Uterus (tissue), 4 donors: ENCODE measurements at places on chromosomes 6 and 20.

GRCh38 chr6:131929264-131929663, 21.9 kb downstream of the CCN2 start:
- no peak overlapping the region for H3K4me3 ChIP-seq
- no peaks in the 10 kb centered on the region for H3K4me1 ChIP-seq
- no peaks in the 10 kb centered on the region for H3K27me3 ChIP-seq
- no peak overlapping the region for H3K27ac ChIP-seq
- no peak for DNase-seq

DNA sequence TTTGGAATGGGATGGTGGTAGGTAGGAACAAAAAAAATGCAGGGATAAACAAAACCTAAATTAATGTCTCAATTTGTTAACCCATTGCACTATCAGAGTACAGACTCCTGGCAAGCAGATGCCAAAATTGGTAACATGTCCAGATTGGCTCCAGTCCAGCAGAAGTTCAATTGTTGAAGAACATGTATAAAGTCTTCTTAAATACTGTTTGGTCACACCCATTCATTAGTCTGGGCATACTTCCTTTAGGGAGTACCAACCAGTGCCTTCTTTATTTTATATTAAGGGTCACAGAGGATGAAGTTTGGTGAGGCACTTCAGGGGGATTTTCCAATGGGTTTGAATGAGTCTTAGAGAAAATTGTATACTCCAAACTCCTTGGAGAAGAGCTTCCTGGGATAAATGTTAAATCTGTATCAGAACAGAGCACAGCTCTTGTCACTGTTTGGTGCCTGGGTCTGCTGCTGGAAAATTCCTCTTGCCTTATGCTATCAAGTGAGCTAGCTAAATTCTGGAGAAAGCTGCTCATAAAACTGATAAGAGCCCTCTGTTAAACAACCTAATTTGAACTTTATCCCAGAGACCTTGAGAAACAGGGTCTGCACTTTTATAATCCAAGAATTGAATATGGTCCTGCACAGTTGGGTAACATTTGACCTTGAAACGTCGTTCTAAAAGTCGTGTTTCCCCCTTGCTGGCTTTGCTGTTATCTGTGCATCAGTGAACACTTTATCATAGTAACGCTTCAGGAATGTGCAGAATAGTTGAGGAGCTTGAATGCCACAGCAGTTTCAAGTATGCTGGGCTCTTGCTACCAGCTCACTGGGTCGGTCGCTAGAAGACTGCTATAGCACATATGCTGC, 334.1 kb upstream of the CITED2 start:
- H3K4me3 ChIP-seq: no peak overlapping the region
- H3K4me1 ChIP-seq: no peaks in the 10 kb centered on the region
- DNase-seq: no peak
- peak overlapping the region; percentile 47 for H3K27ac ChIP-seq
- H3K36me3 ChIP-seq: no peaks in the 10 kb centered on the region
- no peaks in the 10 kb centered on the region for H3K27me3 ChIP-seq

DNA sequence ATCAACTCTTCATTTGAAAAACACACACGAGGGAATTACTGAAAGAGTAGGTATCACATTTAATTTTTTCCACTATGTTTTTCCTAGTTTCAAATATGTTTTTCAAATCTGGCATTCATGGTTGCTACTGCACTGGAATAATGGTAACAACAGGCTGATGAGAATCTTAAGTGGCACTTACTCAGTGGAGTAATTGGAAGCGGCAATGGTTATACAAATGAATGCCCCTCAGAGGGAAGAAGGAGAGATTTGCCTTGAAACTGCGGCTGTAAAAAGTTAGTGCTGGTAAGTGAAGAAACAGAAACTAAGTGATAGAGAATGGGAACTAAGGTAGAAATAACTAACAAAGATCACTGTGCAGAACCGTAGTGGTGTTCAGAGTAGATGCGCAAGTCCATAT, 41.0 kb upstream of the PDE7B start:
- no peak for DNase-seq
- H3K36me3 ChIP-seq: no peaks in the 10 kb centered on the region
- H3K27ac ChIP-seq: no peak overlapping the region

GRCh38 chr6:108914235-108915022, 66.2 kb downstream of the ARMC2 start:
- no peaks in the 10 kb centered on the region for H3K27me3 ChIP-seq
- no peak overlapping the region for H3K27ac ChIP-seq
- no peaks in the 10 kb centered on the region for H3K4me1 ChIP-seq
- DNase-seq: no peak
- no peak overlapping the region for H3K4me3 ChIP-seq

- H3K4me3 ChIP-seq: no peak within 1 kb of the TSS
- DNase-seq: no peak
- no peaks in the 10 kb centered on the region for H3K4me1 ChIP-seq
Observed at GRCh38 chr6:31586008-31586407, at the start of gene LST1. LST1 (plus strand) TSS chr6:31586277; CDS start chr6:31587300, 1,023 bp downstream.

DNA sequence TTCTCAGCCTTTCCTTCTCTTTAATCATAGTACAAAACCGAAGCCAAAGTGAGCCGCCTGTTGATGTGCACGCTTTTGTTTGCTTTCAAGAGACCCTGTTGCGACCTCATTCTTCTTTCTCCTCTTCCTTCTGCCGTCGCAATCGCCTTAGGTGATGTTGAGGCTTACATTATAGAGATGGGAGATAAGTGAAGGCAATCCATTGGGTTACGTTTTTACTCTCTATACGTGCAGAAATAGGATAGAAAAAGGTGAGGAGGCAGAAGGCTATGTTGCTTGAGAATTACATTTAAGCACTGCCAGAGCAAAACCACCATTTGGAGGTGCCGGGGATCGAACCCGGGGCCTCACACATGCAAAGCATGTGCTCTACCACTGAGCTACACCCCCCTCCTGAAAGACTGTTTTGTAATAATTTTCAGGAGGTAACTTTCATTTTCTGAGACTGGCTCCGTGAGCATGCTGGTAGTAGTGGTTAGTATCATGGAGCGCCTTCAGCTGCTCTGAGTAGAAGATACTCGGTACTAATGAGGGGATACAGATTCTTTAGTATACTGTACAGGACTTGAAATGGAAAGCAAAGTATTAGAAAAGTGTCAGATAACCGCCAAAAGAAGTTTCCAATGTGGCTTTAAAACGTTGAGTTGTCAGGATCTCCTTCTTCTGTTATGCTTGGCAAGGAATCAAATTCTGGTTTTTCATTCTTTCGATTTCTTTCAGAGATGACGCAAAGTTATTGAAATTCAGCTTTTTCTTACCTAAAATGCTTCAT, 165.6 kb downstream of the TRIM27 start:
- H3K27me3 ChIP-seq: no peaks in the 10 kb centered on the region
- H3K36me3 ChIP-seq: no peaks in the 10 kb centered on the region
- H3K4me3 ChIP-seq: no peak overlapping the region
- H3K27ac ChIP-seq: no peak overlapping the region

GRCh38 chr6:13517116-13517515, 29.7 kb upstream of the GFOD1 start:
- H3K4me3 ChIP-seq: no peak overlapping the region
- DNase-seq: no peak
- H3K36me3 ChIP-seq: no peaks in the 10 kb centered on the region

GRCh38 chr6:122778985-122779661, 393 bp upstream of the FABP7 start:
- no peaks in the 10 kb centered on the region for H3K4me1 ChIP-seq
- no peaks in the 10 kb centered on the region for H3K27me3 ChIP-seq
- no peak overlapping the region for H3K27ac ChIP-seq
- no peaks in the 10 kb centered on the region for H3K36me3 ChIP-seq
- no peak for DNase-seq

DNA sequence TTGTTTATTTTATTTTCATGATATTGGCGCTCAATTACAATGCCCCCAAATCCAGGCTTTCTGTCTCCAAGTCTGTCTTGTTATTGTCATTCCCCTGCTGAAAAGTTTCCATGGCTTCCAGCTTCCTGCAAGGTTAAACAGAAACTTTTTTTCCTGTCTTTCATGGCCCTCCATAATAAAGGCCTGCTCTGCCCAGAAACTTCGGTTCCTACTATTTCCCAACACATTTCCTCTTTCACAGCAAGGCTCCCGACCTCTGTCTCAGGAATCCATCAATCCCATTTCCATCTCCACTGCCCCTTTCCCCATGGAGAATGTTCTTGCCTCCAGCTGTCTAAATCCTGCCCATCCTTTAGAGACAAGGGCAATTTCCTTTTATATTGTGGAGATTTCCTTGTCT, 365.2 kb upstream of the JARID2 start:
- no peaks in the 10 kb centered on the region for H3K4me1 ChIP-seq
- H3K27me3 ChIP-seq: no peaks in the 10 kb centered on the region
- H3K27ac ChIP-seq: no peak overlapping the region
- no peak for DNase-seq

GRCh38 chr6:7725849-7726415, at the start of gene BMP6:
BMP6 (plus strand) TSS chr6:7726099; CDS start chr6:7726956, 857 bp downstream.
- no peak within 1 kb of the TSS for H3K27ac ChIP-seq
- peaks cover 17% of the 10 kb centered on the region for H3K27me3 ChIP-seq
- H3K36me3 ChIP-seq: no peaks in the 10 kb centered on the region
- H3K4me1 ChIP-seq: no peaks in the 10 kb centered on the region
- peak within 1 kb of the TSS; percentile 45 for H3K4me3 ChIP-seq

- no peaks in the 10 kb centered on the region for H3K36me3 ChIP-seq
- H3K27me3 ChIP-seq: no peaks in the 10 kb centered on the region
- no peak for DNase-seq
Observed at GRCh38 chr6:24549674-24550353, 55.0 kb downstream of the ALDH5A1 start.
